Stimulated activated CD8-positive, alpha-beta memory T cell treated with anti-CD3 and anti-CD28 coated beads, Interleukin-15, amount 100 ng/mL, for 4 hours (primary cell): ENCODE measurements at places on chromosomes 13 and 19.

GRCh38 chr13:99351772-99352171, 44.6 kb upstream of the GPR183 start:
- DNase-seq: no peak

DNA sequence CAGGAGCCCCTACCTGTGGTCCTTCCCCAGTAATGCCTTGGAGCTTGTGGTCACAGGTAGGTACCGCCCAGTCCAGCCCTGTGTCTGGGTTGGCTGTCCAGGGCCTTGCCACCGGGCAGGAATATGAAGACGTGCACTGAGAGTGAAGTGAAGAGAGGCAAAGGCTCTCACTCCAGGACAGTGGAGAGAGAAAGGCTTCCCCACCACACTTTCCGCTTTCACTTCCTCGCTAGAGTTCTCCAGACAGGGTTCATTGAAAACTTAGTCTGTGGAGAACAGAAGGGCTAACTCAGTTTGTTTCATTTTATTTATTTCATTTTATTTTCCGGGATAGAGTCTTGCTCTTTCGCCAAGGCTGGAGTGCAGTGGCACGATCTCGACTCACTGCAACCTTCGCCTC, 14.2 kb downstream of the FCAR start:
- no peak for DNase-seq

DNA sequence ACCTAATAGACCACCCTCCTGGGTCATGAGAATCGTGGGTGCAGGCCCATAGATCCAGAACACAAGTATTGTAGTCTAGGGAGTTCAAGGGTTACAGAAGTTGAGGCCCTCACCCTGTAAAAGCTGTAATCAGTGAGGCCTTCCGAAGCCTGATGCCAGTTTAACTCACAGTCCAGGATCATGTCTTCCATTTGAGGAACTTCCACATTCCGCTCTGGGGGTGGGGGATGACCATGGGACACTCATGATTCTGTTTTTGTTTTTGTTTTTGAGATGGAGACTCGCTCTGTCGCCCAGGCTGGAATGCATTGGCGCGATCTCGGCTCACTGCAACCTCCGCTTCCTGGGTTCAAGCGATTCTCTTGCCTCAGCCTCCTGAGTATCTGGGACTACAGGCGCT, 1.7 kb upstream of the RASIP1 start:
- DNase-seq: no peak

DNA sequence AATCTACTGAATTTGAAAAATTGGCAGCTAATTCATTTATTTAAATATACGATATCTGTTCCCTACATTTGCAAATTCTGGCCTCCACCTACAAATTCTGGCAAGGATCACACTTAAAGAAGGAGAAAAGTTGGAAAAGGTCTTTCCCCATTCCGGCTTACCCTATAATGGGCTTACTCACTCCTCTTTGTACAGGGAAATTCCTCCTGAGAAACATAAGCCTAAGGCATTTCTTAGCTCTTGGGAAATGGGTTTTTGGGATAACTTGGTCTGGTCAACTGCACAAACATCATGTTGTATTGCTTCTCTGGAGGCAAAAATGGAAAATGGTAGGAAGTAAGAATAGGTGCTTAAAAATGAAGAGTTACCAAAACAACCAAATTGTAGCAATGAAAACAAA, 25.5 kb downstream of the KCTD12 start:
- no peak for DNase-seq

- no peak for DNase-seq
Measured at GRCh38 chr13:30535046-30535445, 69.3 kb upstream of the HMGB1 start.

GRCh38 chr19:15353908-15354307, 21.6 kb upstream of the BRD4 start:
- DNase-seq: no peak

- no peak for DNase-seq
Measured at GRCh38 chr13:75353781-75354193, 128.2 kb downstream of the TBC1D4 start.

GRCh38 chr19:13302526-13303270, 152.5 kb downstream of the IER2 start:
- no peak for DNase-seq

DNA sequence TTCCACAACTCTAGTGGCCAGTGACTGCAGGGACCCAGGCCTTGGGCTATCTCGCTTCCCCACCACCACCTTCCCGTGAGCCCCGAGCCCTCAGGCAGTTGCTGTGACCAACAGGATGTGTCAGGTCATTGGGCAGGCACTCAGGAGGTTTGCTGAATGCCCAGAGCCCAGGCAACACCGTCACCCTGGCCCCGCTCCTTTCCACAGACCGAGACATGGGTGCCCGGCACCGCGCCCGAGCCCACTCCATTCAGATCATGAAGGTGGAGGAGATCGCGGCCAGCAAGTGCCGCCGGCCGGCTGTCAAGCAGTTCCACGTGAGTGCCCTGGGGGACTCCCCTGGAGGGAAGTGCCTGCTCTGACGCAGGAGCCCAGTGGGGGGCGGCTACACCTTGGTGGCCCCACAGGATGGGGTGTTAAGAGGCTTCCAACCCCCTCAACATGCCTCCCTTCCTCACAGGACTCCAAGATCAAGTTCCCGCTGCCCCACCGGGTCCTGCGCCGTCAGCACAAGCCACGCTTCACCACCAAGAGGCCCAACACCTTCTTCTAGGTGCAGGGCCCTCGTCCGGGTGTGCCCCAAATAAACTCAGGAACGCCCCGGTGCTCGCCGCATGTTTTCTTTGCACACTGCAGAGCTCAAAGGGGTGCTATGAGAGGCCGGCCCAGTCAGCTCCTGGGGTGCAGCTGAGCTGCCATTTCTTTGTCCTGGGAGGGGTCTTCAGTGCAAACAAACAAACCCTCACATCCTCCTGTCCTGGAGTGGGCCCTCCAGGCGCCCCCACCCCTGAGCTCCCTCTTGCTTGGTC, 3.2 kb downstream of the RPL18A start:
- DNase-seq: no peak

GRCh38 chr19:17527326-17527725, 15.9 kb downstream of the PGLS start:
- no peak for DNase-seq

DNA sequence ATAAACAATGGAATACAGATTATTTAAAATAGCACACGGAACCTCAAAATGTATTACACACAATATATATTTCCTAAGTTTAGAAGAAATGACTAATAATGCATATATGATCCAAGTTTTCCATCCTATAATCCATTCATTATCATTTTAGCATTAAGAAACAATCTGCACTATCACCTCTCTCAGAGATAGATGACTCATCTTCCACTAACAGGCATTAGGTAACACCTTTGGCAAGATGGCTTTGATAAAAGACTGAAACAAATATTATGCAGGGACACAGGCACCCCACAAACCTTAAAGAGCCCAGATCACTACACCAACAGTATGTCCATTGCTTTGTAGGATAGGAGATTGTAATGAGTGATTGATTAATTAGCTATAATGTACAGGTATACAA, 4.1 kb downstream of the ENOX1 start:
- DNase-seq: no peak

DNA sequence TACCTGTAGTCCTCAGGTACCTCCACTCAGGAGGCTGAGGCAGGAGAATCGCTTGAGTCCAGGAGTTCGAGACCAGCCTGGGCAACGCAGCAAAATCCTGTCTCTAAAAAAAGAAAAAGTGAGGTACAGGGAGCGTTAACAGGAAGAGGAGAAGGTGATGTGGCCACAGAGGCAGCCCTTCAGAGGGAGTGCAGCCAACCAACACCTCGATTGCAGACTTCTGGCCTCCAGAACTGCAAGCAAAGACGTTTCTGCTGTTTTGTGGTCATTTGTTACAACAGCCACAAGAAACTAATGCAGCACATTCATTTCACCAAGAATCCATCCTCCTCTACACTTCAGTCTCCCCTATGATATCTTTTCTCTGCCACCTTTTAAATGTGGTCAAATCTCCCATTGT, 145.2 kb downstream of the USP12 start:
- no peak for DNase-seq

DNA sequence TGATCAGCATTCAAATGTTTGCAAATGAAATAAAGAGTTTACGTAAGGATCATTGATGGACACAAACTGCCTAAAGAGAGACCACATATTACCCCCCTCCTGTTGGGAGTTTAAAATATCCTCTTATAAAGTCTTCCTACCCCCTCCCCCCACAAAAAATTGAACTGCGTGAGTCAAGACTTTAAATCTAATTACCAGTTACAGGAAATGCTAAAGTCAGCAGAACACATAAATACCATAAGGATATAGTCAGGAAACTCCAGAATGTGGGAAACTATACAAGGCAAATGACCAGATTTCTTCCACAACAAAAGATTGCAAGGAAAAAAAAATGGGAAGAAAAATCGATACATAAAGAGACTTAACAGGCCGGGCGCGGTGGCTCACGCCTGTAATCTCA, 44.4 kb upstream of the FARP1 start:
- DNase-seq: no peak

- no peak for DNase-seq
Measured at GRCh38 chr13:39036212-39036611, 1.7 kb downstream of the PROSER1 start.

DNA sequence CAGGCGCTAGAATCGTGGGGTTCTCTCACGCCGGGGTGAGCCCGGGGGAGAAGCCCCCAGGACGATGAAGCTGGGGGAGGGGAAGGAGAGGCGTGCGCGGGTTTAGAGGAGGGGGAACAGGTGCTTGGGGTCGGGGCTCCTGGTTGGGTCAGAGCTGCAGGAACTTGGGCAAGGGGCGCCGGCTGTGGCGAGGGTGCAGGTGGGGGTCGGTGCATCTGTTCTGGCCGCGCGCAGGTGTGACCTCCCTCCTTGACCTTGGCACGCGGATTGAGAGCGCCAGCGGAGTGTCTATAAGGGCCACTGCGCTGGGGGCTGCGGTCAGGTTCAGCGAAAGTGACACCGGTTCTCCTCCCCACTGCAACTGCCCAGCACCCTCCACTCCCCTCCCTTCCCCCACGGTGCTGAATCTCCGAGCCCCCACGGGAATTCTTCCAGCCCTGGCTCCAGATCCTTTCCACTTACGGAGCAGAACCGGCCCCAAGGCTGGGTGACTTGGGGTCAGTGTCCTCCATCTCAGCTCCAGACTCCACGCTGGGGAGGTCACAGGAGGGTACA, 618 bp downstream of the TMEM38A start:
- DNase-seq: no peak

DNA sequence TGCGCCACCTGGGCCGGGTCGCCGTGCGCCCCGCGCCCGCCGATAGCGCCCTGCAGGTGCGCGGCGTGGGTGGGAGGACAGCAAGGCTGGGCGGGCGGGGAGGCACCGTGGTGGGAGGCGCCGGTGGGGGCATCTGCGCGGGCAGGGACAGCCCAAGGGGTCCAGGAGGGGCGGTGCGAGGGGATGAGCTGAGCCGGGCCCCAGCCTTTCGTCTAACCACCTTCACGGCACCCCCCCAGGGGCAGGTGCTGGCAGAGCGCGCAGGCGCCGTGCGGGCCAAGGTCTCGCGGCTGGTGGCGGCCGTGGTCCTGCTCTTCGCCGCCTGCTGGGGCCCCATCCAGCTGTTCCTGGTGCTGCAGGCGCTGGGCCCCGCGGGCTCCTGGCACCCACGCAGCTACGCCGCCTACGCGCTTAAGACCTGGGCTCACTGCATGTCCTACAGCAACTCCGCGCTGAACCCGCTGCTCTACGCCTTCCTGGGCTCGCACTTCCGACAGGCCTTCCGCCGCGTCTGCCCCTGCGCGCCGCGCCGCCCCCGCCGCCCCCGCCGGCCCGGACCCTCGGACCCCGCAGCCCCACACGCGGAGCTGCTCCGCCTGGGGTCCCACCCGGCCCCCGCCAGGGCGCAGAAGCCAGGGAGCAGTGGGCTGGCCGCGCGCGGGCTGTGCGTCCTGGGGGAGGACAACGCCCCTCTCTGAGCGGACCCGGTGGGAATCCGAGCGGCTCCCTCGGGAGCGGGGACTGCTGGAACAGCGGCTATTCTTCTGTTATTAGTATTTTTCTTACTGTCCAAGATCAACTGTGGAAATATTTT, 3.1 kb downstream of the KISS1R start:
- DNase-seq: no peak

DNA sequence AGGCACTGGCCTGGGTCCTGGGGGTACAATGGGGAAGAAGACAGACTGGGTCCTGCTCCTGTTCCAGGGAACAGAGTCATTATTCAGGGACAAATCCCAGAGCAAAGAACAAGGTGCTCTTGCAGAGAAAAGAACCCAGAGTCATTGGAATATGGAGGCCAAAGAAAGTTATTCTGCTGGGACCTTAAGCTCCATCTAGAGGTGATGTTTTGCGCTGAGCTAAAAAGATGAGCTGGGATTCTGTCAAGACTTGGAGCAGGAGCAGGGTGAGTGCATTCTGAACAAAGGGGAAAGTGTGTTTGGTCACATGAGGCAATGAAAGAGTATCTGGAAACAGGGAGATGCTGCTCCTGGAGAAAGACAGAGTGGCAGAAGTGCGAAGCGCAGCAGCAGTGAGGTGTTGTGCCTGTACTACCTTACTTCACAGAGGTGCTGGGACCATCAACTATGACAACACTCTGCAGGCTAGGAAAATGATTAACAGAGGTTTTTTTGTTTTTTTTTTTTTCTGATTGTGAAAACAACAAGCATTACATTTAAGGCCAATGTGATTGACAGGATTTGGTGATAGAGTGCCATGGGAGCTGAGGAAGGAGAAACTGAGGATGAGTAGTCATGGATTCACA, 95.3 kb upstream of the TNFSF11 start:
- DNase-seq: no peak

DNA sequence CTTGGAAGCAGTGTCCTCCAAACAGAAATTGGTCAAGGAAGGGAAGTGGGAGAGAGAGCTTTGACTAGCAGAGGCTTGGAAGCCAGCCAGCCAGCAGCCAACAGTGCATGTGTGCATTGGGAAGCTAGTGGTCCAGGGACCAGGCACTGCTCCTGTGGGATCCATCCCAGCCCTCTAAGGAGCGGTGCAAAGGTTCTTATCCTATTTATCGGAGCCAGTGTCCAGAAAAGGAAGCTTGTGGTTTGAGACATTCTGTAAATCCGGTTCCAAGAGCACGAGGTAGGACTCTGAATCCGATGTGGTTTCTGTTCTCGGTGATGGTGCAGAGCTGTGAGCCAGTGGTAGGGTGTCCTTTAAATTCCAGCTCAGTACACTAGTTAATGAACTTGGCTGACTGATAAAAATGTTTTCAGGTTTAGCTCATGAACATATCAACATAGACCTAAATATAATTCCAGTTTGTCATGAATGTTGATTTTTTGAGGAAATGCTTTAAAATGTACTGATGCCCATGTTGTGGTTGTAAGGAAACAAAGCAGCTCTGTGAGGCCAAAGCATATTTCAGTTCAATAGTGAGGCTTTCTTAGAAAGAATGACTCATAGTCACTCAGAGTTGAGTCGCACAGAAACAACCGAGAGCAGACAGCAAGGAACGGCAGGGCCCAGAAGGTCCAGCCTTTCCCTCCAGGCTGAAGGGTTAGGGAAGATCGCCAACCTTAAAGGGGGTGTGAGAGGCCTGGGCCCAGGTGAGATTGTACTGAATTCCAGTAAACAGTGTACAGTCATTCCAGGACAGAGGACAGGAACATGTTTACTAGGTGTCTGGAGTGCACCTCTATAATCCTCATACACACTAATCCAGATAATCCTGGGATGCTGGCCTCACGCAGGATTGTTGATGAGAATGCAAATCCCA, 21.5 kb upstream of the GARRE1 start:
- DNase-seq: no peak
